ENCODE measurements at places on chromosomes 7 and 10.

DNA sequence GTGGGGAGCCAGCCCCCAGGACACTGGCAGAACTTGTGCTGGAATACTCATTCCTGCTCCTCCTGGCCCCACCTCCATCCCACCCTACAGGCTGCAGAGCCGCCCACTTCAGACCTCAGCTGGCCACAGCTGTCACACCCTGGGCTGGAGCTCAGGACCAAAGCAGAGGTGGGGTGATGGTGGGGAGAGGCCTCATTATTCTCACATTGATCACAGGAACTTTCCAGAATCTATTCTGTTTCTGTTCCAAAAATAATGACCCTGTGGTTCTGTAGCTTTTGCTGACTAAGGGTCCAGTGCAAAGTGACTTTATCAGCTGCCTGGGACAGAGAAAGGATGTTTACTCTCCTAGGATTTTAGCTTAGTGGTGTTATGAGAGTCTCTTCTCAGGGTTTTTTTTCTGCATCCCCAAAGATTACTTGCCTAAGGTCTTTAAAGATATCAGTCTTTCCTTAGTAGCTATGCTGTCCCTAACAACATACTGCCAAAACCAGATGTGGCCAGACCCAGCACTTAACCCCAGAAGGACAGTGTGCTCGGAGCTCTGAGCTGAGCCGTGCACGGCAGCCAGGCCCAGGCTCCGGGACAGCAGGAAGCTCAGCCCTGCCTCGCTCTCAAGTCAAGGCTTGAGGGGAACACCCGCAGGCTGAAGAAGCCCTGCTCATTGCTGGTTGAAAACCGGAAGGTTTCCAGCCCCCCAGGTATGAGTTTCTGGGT, 223.3 kb downstream of the MLLT10 start:
- DNase-seq: no peak

GRCh38 chr7:38669965-38670520, 38.9 kb upstream of the AMPH start:
- no peak for DNase-seq

DNA sequence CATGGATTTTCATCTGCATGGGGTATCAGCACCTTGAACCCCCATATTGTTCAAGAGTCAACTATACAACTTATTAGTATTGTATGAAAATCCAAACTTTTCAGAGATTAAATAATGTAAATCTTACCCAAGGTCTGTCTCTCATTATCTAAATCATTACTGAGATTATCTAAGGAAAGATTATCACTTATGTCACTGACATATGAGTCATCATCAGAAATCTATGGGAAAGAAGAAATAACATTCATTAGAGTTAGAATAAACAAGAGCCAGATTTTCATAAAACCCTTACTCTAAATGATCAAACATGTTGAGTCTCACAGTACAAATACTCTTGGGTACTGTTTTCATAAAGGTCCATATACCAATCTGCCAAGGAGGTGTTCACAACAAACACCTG, 83.3 kb upstream of the GSDME start:
- no peak for DNase-seq

GRCh38 chr7:117165656-117166055, 157.2 kb downstream of the WNT2 start:
- DNase-seq: peak; percentile 64

DNA sequence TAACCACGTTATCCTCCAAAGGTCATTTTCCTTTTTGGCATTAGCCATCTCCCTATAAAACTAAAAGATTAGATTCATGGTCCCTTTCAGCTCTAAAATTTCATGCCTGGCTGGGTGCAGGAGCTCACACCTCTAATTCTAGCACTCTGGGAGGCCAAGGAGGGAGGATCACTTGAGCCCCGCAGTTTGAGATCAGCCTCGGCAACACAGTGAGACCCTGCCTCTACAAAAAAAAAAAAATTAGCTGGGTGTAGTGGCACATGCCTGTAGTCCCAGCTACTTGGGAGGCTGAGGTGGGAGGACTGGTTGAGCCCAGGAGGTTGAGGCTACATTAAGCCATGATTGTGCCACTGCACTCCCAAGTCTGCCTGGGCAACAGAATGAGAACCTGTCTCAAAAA, 57.0 kb downstream of the MALSU1 start:
- no peak for DNase-seq

DNA sequence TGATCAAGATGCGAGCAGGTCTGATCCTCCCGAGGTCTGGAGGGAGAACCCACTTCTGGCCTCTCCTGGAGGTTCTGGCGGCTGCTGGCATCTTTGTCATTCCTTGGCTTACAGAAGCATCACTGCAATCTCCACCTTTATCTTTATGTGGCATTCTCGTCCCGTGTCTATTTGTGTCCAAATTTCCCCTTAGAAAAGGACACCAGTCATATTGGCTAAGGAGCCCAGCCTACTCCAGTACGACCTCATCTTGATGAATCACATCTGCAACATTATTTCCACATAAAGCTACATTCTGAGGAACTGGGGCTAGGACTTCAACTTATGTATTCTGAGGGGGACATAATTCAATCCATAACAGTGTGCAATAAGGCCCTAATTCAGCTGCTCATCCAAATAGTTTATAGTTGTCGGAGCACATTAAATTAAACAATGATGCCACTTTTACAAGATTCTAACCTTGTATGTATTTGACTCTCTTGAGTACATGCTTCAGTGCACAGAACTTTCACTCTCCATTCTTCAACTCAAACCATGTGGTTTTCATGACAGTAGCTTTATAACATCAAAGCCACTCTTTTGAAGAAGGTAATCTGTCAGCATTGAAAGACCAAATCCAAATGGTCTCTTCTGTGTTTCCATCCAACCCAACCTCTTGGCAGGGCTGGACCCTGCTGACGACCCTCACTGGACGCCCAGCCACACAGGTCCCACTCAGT, 86.2 kb upstream of the DDC start:
- peak; percentile 59 for DNase-seq

DNA sequence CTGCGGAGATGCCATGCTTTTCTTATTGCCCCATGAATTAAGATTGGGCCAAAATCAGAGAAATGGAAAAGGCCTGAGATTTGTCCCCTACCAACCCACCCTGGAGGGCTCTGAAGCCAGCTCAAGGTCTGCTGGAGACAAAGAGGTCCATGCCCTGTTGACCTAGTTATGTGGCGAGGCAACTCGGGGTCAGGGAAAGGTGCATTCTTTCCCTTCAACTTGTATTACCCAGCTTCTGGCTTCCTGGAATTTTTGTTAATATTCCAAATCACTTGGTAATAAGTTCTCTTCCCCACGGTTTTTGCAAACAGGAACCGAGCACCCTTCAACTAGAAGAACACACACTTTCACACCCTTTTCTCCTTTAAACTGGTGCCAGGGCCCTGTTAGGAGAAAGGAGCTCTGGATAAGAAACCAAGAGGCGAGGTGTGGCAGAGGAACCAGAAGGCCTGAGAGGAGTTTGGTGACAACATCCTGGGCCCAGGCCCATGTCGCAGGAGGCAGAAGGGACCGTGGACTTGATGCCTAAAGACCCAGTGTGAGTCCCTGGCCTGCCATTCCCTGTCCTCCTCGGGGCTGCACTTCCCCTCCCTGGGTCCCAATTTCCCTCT, 12.5 kb upstream of the SFRP5 start:
- DNase-seq: no peak

- DNase-seq: no peak
Observed at GRCh38 chr7:39832519-39833085, 117.5 kb upstream of the CDK13 start.

DNA sequence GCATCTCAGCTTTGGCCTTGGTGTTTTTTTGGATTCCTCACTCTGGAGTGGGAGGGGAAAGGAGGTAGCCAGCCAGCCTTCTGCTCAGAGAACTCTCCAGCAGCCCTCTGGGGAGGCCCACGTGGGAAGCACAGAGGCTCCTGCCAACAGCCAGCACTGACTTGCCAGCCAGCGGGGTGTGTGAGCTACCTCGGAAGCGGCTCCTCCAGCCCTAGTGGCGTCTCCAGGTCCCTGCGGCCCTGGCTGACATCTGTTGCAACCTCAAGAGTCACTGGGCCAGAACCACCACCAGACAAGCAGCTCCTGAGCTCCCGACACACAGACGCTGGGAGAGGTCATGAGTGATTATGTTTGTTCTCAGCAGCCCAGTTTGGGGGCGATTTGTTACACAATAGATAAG, 180.2 kb upstream of the FZD8 start:
- DNase-seq: no peak

GRCh38 chr10:22022257-22023032, 18.9 kb upstream of the DNAJC1 start:
- peak; percentile 68 for DNase-seq

- peak; percentile 90 for DNase-seq
Observed at GRCh38 chr10:19819419-19820033, 3.3 kb downstream of the PLXDC2 start.

DNA sequence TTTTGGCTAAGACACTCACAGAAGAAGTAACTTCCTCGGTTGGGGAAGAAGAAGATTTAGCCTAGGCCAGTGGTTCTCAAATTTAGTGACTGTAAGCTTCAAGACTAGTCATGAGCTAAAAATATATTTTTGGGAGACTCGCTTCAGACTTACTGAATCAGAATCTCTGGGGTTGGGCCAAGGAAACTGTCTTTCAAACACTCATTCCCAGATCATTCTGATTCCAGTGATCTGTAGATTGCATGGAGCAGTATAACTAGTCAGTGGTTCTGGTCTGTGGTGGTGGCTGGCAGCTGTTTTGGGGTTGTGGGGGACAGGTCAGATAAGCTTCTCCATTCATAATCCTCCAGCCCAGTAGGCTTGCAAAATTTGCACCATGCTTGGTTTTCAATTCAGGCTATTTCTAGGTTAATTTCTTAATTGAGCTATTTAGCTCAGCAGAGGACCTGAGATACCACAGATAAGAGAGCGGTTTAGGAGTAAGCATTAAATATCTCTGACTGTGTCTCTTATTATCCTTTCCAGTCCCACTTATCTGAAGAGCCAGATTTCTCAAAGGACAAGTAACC, 3.8 kb upstream of the KAT6B start:
- peak; percentile 50 for DNase-seq

DNA sequence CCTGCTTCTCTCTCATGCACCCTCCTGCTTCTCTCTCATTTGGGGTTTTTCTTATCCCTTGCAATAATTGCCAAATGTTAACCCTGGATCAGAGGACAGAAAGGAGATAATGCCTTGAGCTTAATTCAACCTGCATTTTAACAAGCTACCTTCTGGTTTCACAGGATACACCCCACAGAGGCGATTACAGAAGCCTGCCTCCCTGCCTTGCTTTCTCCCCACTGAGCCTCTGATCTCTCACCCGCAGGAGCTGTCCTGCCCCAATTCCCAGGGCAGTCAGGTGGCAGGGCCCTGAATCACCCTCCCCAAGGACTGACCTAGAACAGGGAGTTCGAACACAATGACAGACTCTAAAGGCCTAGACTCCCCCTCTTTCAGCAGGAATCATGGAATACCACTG, 959.5 kb downstream of the GRID1 start:
- no peak for DNase-seq

- DNase-seq: no peak
Observed at GRCh38 chr7:122803323-122803722, 82.9 kb downstream of the CADPS2 start.

- no peak for DNase-seq
Observed at GRCh38 chr10:122655524-122656307, 43.9 kb downstream of the C10orf120 start.

- DNase-seq: no peak
Observed at GRCh38 chr10:33215154-33215553, 119.3 kb downstream of the NRP1 start.

DNA sequence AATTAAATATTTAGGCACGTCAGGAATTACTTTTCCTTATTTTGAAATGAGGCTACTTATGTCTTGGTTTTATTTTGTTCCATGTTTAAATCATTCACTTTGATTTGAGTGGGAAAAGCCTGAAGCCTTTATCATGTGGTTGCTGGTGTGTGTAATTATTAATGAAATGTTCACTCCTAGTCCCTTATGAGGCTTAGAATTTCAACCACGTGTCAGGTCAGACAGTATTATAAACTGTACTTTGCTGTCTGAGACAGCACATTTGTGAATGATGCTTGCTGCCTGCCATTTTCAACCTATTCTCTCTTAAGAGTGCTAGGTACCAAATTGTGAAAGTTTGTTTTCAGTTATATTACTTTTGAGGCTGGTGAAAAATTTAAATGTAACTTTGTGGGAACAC, 58.9 kb downstream of the COL17A1 start:
- DNase-seq: no peak

- peak; percentile 74 for DNase-seq
Observed at GRCh38 chr10:101843032-101844021, at the start of gene KCNIP2. Gene KCNIP2, minus strand, starts transcription at chr10:101843800. Its CDS starts 232 bp downstream, at chr10:101843568.

DNA sequence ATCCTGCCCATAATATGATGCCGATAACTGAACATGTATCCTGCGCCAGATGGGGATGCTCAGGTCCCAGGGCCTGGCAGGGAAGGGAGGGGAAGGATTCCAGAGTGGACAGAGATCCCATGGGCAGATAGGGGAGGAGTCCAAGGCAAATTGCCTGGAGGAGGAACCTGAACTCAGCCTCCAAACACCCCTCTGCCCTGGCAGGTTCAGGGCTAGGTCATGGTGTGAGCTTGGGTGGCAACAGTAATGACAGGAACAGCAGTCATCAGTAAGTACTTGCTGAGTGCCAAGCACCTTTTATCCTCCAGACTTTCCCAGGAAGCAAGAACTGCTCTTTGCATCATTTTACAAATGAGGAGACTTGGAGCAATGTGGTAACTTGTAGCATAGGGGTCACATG, 3.8 kb upstream of the PALD1 start:
- DNase-seq: no peak

DNA sequence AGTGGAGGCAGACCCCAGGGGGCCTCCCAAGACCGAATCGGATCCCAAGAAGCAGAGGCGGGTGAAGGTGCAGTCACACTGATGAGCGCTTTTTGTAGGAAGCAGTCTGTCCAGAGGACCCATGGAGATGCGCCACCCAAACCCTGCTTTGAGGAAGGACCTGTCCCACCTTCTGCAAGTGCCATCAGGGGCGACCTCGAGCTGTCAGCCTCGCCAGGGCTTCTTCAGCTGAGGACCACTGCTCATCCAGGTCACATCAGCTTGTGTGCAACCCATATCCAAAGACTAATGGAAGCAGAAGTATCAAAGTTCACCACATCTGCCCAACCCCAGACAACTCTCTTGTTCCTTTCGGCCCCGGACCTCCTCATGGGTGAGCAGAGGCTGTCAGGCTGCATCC, 61.5 kb downstream of the KCNH2 start:
- no peak for DNase-seq

GRCh38 chr7:134056816-134057215, 70.3 kb upstream of the LRGUK start:
- DNase-seq: no peak

DNA sequence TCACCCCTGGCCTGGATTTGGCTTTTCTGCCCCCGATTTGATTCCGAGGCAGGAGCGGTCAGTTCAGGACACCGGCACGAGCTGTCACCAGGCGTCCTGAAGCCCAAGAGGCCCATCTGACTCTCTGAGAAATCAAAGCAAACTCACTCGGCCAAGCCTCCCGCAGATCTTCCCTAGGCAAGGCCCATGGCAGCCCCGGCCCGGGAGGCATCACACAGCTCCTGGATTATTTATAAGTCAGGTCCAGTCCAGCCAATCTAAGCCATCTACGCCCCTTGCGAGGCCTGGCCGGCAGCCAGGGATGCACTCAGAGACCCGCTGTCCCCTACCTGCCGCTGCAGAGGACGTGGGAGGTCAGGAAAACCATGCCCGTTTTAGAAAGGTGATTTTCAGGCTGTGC, 87.3 kb upstream of the DIP2C start:
- DNase-seq: no peak
